Activated naive CD4-positive, alpha-beta T cell treated with anti-CD3 and anti-CD28 coated beads, Interleukin-2, amount 50 U/mL, for 16 hours (primary cell): ENCODE measurements at places on chromosomes 1 and 21.

DNA sequence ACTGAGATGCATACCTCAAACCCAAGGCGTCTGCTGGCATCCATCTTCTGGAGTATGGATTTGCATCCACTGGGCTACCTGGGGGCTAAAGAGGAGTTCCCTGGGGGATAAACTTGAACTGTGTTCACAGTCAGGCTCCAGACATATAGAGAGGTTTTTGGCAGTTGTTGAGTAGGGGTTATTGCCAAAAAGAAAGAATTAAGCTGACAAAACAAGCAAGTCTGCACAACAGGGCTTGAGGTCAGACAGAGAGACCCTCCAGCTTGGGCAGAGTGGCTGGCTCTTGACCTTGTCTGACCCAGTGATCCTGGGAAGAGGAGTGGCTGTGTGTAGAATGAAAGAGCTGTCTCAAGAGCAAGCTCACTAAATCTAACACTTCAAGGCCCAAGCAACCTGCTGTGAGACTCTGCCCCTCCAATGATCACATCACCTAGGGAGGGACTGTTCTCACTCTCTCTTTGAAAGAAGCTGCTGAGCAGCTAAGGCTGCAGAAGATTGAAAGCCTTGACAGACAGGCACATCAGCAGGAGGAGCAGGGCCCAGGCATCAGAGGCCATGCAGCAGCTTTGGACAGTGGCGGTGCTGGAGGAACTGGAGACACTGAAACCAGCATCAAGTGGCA, 61.5 kb downstream of the SYT2 start:
- no peak for DNase-seq

DNA sequence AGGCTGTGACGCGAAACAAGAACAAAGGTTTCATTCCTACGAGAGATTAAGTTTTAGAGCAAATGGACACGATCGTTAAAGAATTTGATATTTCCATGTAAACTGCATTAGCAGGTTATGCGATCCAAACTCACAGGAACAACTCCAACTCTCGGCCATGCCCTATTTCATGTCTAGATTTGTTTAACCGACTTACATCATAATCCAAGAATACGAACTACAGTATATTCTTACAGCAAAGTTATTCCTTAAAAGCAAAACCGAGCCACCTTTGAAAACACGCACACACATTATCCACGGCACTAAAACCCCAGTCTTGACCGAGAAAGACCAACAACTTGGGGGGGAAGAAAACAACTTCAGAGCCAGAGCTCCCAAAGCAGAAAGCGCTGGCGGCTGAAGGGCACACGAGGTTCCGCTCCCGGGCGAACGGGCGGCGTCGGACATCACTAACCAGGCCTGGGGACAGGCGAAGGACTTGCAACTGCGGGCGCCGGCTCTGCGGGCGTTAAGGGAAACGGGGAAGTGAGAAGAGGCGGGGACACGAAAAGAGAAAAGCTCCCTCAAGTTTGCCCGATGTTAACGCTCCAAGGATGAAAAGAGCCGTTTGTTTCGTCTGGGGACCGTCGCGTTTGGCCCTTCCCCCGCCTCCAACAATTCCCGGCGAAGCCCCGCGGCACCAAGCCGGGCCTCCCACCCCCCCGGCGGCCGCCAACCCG, 690 bp downstream of the B3GALNT2 start:
- DNase-seq, result no peak

DNA sequence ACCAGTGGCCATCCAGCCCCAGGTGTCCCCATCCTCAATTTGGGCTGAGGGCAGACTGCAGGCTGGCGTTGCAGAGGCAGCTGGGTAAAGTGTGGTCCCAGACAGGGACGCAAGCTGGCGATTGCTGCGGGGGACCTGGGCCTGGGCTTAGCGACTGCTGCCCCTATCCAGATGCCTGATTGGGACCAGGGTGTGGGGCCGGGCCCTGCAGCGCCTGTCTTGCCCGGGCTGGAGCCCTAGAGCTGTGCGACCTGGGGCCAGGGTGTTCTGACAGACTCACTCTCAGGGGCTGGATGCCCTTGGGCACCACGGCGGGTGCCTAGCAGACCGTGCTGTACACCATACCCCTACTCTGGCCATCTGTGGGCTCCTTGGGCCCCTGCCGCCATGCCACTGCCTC, 16.2 kb upstream of the FAAP20 start:
- DNase-seq, result no peak

GRCh38 chr1:1761504-1762376, 16.5 kb downstream of the NADK start:
- DNase-seq, result no peak

GRCh38 chr1:2874207-2874606, 72.7 kb upstream of the TTC34 start:
- no peak for DNase-seq

- no peak for DNase-seq
Observed at GRCh38 chr1:169018751-169019150, 87.7 kb upstream of the ATP1B1 start.

DNA sequence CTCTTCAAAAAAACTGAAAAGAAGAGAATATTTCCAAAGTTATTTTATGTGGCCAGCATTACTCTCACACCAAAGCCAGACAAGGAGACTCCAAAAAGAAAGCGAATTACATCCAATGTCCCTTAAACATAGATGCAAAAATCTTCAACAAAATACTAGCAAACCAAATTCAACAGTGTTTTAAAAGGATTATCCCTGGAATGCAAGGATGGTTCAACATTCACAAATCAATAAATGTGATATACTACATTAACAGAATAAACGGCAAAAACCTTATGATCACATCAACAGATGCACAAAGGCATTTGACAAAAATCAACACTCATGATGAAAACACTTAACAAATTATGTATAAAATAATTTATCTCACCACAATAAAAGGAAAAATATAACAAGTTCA, 207.8 kb downstream of the DENND1B start:
- no peak for DNase-seq

DNA sequence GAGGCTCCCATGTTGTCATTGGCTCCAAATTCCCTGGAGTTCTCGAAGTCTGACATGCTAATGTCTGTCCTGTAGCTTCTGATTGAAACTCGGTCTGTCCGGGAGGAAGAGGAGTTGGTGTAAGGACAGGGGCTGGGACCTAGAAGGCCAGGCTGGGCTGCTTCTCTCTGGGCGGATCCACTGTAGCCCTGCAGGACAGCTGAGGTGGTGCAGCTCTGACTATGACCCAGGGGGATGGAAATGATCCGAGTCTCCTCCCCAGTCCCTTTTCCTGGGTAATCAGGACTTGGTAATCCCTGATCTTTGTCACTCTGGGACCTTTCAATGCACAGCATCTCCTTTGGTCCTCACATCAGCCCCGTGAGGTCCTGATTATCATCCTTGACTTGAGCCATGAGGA, 10.0 kb upstream of the FCMR start:
- DNase-seq, result no peak

GRCh38 chr1:245779797-245780755, 625.3 kb downstream of the KIF26B start:
- DNase-seq, result no peak

- no peak for DNase-seq
Observed at GRCh38 chr1:25099343-25099951, 132.9 kb downstream of the SYF2 start.

DNA sequence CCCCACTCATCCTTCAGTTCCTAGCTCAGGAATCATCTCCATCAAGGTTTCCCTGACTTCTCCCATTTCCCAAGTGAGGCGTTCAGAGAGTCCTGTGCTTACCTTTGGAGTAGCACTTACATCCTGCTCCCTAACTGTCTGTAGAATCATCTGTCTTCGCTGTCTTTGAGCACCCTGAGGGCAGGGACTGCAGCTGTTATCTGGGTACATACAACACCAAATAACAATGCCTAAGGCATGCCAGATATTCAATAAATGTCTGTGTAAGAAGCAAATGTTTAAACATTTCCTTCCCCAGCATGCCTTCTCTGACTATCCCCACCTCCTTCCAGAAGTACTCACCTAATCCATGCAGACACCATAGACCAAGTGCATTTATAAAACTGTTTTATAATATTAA, 65.4 kb downstream of the JAK1 start:
- no peak for DNase-seq

GRCh38 chr21:45330075-45330781, 42.5 kb upstream of the POFUT2 start:
- peak; percentile 9 for DNase-seq

GRCh38 chr1:89429062-89429461, 65.2 kb downstream of the GBP6 start:
- no peak for DNase-seq

DNA sequence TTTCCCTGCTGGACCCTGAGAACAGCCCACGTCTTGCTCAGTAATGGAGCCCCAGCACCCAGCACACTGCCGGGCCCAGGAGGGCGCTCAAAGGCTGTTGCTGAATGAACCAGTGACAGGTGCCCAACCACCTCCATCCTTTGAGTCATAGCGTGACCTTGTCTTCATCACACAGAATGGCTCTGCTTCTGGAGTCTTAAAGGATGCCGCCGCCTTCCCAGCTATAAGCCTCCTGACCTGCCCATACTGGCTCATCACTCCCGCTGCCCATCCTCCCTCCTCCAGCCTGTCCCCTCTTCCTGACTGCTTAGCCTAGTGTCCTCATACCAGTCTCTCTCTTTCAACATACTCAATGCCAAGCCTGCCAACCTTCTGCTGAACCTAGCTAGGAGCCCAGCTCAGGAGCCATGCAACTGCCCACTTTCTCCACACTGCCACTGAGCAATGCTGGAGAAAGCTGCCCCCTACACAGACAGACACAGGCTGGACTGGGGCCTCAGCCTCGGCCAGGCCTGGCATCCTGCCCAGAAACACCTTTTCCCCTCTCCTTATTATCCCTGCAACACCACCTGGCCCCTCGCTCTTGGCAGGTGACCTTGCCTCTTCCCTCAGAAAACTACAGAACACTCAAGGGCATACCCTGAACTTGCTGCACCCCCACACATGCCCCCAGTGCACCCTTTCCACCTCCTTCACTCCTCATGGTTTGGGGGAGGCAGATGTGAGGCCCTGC, 14.1 kb downstream of the TTC39A start:
- DNase-seq, result no peak

DNA sequence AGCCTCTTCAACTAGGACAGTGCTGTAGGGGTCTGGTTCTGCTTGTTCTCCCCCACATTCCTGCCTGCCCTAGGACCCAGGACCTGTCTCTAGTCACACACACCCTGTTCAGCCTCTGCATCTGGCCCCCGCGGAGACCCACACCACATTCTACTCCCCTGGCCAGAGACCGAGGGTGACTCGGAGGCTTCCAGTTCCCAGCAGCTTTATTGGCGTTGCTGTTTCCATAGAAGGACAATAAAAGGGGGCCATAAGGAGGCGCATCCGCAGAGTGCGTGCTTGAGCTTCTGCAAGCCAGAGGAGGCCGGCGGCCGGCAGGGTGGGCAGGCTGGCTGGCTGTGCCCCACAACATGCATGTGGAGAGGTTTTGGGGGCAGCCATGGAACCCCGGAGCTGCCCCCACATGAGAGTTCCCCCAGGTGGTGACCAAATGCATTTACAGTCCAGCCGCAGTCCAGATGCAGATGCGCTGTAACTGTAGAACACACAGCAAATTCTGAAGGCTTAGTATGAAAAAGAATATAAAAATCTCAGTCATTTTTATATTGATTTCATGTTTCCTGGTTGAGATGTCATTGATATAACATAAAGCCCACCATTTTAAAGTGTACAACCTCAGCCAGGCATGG, 52.4 kb downstream of the PDE9A start:
- no peak for DNase-seq

DNA sequence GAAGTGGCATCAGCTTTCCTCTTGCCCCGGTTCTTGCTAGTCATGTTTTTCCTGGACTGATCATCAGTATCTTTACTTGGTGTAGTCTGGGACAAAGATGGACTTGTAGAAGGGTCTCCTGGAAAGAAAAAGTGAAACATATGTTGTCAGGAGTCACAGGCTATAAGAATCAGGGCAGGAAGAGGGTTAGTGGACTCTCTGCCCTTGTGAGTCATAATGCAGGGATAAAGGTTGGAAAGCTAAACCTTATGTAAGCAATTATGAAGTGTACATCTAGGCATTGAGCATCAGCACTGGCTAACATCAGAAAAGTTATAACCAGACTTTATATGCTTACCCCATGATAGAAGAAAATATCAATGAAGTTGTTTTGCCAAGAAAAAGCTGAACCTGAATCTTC, 51.2 kb downstream of the XKR8 start:
- DNase-seq, result no peak

- no peak for DNase-seq
Observed at GRCh38 chr1:184860985-184861754, 106.5 kb upstream of the EDEM3 start.

DNA sequence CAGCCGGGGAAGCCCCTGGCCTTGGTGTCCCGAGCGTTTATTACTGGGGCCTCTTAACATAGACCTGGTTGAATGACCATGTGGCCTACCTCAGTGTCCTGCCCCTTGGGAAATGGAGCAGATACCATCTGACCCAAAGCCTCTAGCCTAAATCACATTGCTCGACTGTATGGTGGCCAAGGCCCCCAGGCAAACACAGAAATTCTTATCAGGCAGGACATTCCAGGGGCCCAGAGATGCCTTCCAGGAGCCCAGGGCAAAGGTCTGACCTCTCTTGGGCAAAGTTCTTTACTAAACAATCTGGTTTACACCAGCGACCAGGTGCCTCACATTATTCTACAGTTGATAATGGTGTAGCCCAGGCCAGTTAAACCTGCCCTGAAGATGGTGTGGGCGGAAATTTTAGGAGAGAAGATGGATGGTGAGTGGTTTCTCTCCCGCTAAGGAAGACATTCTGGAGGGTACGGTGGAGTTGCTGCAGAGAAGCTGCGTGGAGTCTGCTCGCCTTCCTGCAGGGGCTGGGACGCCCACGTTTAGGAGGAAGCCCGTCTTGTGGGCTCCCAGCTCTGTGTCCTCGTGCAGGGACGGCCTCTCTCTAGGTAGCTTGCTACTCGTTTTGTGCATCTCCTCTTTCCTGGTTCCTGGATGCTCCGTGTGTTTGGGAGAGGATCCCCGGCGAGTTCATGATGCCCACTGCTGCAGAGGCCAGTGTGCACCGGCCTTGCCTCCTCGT, 21.2 kb downstream of the AJAP1 start:
- no peak for DNase-seq

GRCh38 chr1:33392639-33393038, 38.3 kb downstream of the PHC2 start:
- DNase-seq, result no peak

DNA sequence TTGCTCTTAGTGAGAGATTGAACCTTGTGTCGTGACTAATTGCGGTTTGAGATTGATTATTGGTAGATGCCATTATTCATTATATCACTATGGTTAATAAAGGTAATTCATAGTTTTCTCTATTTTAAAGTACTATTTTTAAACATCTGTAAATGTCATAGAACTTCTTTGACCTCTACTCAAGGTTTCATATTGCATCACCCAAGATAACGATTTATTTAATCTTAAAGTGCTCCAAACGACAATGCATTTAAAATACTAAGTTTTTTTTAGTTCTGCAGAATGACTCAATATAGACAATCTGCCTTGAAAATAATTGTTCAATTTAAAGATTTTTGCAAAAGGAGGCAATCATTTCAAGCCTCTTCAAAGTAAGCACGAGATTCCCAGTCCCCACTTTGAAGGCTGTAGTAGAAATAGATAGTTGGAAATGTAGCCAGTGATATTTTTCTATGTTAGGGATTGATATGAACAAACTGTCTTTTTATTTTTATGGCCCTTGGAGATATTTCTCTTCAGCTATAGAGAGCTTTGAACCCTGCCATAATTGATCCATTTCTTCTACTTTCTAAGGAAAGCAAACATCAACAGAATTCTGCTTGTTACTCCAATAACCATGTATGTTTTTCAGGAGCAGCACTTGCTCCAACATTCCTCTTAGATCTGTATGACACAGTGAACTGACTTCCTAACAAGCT, 114.2 kb upstream of the PALMD start:
- no peak for DNase-seq

- no peak for DNase-seq
Observed at GRCh38 chr1:55481634-55482033, 266.5 kb upstream of the USP24 start.

- DNase-seq, result no peak
Observed at GRCh38 chr1:109818988-109819764, 55.5 kb upstream of the EPS8L3 start.
